ENCODE measurements at places on chromosomes 13 and 19.

DNA sequence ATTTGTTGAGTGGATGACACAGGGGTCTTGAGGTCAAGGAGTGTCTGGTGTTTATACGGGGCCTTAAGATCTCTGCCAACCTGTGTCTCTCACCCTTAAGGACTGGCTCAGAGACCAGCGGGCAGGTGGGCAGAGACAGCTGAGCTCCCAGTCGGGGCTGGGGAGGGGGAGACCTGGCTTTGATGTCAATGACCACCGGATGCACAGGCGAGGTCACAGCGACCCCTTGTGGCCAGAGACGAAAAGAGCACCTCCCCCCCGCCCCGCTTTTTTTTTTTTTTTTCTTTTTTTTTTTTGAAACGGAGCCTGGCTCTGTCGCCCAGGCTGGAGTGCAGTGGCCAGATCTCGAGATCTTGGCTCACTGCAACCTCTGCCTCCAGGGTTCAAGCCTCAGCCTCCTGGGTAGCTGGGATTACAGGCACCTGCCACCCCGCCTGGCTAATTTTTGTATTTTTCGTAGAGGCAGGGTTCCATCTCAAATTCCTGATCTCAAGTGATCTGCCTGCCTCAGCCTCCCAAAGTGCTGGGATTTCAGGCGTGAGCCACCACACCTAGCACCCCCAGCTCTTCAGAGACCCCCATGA is 12.1 kb upstream of the KLK14 start:
- DNase-seq = peak; percentile 26

GRCh38 chr13:47588676-47589075 is 412.4 kb downstream of the SUCLA2 start:
- no peak for DNase-seq

GRCh38 chr19:1000095-1000494 is at the start of gene GRIN3B:
GRIN3B (plus strand) TSS chr19:1000419; CDS start chr19:1000438, 19 bp downstream.
- DNase-seq = no peak

DNA sequence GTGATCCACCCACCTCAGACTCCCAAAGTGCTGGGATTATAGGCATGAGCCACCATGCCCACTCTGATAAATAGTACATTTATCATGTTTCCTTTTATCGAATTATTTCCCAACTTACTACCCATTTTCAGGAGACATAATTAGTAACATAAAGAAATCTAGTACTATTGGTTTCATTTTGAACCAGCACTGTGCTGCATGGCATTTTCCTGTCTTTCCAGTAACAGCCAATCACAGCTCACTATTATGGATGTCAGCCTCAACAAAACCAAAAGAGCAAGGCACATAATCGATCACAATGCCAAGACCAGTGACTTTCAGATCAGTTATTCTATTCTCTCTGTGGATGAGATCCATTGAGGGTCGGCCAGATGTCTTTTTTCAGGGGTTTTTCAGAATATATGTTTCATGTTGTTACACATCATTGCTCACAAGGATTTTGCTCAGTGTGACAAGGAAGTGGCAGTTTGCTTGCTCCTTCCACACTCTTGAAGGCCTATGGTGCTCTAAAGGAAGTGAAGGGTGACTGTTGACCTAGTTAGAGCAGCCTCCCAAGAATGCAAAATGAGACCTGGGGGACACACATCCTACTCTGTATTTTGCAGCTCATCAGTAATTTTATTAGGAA is 233.4 kb downstream of the KCNRG start:
- DNase-seq = no peak

- peak; percentile 71 for DNase-seq
Observed at GRCh38 chr13:39676315-39676876, 20.9 kb downstream of the COG6 start.

DNA sequence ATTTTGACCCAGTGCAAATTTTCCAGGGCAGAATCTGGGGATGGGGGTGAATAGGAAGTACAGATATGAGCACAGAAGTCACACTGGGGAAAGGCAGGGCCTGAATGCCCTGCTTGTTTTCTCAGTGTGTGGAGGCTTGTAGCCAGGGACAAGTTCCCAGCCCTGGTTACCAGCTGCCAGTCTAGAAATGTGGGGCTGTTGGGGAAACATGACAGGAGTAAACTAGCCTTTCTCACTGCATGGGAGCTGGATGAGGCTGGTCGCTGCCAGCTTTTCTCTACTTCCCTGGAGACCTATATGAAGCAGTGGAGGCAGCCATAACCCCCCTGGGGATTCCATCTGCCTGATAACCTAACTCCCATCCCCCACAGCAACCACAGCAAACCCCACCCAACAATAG is 2267.7 kb downstream of the PCDH9 start:
- DNase-seq = no peak

GRCh38 chr19:15374796-15375440 is 4.7 kb downstream of the AKAP8 start:
- DNase-seq = no peak

Measured in NCI-H526 treated with DMSO at 0.1 percent for 48 hours (cell line).